Testis (tissue), 5 donors: ENCODE measurements at places on chromosomes 2 and 18. TPM values are rescaled to one million over a fixed set of nuclear protein-coding genes. Genes with fewer than 3 reads are reported as not detected.

DNA sequence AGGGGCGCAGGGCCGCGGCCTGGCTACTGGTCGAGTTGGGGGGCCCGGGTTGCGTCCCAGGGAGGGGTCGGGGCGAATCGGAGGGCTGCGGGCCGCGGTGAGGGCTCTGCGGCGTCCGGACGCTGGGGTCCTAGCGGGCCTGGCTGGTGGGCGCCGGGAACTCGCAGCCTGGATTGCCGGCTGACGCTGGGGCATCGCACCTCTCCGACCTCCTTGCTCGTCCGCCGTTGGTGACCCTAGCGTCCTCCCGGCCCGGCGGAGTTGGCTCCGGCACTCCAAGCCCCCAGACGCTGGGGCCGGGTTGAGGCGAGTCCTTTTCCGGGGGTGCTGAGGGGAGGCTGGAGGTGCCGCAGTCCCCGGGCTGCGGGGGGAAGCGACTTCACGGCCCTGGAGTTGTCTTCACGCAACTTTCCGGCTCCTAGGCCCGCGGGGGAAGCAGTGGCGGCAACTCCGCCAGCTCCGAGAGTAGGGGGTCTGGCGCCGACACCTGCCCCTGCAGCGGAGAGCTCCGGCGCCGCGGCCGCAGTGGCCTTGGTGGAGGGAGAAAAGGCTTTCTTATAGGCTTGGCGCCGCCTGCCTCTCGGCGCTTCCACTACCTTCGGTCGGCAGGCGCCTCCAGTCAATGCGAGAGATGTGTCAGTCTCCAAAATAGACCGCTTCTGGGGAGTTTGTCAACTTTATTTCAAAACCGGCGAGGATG is 70.3 kb downstream of the HAUS1 start:
- DNase-seq, result peak; percentile 47

DNA sequence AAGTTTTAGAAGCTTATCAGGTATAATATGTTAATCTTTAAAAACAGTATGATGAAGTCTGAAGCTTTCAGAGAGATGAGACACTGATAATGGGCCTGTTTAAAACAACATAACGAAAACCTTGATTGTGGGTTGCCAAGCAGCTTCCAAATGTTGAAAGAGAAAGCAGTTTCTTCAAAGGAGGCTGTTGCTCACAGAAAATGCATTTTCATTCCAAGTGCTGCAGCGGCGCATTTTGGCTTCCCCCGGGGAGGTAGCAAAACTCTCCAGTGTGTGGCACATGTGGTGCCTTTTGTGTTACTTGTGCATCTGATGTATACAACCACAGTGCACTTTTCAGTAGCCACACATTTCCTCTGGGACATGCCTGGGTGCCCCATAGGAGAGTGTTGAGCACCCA is 66.1 kb downstream of the TMEFF2 start:
- DNase-seq, result no peak

DNA sequence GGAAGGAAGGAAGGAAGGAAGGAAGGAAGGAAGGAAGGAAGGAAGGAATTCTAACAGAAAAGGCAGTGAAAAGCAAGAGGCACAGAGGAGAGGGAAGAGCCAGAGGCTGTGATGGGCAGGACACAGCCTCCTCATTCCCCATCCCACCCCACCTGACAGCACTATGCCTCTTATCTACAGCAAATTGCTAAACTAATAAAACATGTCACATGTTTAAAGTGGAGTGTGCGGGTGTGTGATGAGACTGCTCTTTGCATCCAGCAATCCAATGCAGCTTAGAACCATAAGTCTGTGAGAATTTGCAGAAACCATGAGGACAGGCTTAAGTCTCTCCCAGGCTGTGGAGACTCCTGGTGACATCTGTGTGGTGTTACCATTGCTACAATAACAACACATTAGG is 108.4 kb upstream of the ALK start:
- DNase-seq, result no peak

- DNase-seq, result no peak
Observed at GRCh38 chr2:6579281-6579680, 286.4 kb downstream of the CMPK2 start.

Gene ALLC
- 35.1 TPM for polyA plus RNA-seq

Gene SLC4A5
- 40.3 TPM for polyA plus RNA-seq

Gene PROC
- not detected for polyA plus RNA-seq

DNA sequence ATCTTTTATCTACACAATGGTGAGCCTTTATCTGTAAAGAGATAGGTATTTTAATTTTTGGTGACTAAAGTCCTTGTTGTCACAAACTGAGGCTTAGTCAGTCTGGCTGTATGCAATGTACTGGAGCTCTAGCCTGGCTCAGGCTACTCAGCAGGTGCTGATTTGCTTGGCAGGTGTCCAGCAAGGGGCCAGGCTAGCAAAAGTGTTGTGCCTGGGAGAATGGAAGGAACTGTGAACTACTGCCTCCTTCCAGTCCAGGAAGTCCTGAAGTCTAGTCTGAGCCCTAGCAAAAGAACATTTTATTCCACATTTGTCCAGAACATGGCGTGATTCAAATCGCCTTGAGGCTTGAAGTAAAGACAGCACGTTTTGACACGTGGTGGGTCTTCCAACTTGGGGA is 260.5 kb downstream of the CCDC85A start:
- no peak for DNase-seq
